Spinal cord (tissue), 10 donors: ENCODE measurements at places on chromosomes 13 and 19. TPM values are rescaled to one million over a fixed set of nuclear protein-coding genes. Genes with fewer than 3 reads are reported as not detected.

Gene CYP2A6
- total RNA-seq, result not detected

Gene GTF3A
- total RNA-seq, result 87.4 TPM

Gene OR10H1
- total RNA-seq, result not detected

Gene TNFAIP8L1
- 5.5 TPM for total RNA-seq

Gene PSG1
- 0.61 TPM for total RNA-seq
